Fibroblast of pulmonary artery (primary cell): ENCODE measurements at places on chromosomes 3 and 15.

DNA sequence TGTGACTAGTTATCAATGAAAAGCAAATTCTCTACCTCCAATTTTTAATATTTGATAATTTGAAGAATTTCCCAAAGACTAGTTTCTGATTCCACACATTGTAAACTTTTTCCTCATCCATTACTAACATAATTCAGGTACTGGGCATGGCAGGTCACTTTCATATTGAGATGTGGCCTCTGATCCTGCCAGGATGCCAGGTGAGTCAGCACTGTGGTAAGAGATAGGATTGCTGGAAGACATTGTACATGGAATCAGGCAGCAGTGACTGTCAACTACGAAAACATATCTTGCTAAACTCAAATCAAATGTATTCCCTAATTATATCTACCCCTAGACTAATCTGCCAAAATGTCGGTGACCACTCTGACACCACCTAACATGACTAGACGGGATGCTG lies 33.2 kb upstream of the POU1F1 start:
- DNase-seq, result no peak

DNA sequence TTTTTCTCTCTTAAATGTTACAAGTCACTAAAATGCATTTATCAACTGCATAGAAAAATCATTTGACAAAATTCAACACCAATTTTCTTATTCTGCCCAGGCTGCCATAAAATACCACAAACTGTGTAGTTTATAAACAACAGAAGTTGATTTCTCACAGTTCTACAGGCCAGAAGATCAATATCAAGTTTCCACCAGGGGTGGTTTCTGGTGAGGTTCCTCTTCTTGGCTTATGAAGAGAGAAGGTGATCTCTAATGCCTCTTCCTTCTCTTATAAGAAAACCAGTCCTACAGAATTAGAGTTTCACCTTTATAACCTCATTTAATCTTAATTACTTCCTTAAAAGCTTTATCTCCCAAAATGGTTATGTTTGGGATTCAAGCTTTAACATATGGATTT lies 10.9 kb upstream of the CD200R1L start:
- no peak for DNase-seq

GRCh38 chr15:75237316-75237982 lies 20.7 kb upstream of the GOLGA6C start:
- no peak for DNase-seq

DNA sequence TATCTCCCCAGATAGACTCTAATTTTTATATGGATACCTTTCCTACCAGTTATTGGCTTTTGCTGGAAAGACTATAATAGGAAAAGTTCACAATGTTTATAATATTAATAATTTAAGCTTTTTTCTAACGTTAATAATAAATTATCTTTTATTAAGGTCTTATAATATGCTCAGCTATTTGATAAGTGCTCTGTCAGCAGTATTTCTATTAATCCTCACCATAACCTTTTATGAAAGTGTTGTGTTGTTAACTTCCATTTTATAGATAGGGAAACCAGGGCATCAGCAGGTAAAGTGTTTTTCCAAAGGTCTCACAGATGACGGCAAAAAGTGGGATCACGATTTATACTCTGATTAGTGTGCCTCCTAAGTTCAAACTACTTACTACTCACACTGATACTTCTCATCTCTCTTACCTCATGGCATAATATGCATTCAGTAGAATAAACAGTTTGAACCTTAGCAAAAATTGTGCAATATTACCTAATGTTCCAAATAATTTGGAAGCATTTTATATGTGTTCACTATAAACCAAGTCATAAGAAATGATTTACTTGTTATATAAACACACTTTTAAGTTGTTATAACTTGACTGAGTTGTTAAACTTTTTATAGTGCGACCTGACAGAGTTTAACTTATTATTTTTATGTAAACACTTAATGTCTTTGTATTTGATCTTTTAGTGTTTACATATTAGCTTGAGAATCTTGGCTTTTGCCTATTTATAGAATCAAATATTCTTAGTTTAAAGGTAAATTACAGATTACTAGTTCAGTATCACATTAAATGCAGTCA lies 274.9 kb upstream of the DCBLD2 start:
- DNase-seq, result no peak

DNA sequence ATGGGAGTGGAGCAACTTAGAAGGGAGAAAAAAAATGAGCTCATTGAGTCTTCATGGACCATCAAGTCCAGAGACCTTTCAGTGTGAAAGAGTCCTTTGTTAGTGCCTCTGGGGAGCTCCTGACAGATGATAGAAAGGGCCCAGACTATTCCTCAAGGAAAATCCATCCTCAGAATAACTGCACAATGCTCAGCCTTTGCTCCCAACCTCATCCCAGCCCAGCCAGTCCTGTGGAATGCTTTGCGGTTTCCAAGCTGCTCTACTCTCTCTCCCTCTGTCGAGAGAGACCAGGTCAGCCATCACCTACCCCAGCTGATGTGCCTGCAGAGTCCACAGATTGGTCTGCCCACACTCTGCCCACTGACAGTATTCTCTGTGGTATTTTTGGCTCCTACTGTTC lies 406.2 kb downstream of the MFSD1 start:
- DNase-seq, result no peak

- no peak for DNase-seq
Observed at GRCh38 chr15:77753939-77754338, 121.2 kb upstream of the LINGO1 start.

DNA sequence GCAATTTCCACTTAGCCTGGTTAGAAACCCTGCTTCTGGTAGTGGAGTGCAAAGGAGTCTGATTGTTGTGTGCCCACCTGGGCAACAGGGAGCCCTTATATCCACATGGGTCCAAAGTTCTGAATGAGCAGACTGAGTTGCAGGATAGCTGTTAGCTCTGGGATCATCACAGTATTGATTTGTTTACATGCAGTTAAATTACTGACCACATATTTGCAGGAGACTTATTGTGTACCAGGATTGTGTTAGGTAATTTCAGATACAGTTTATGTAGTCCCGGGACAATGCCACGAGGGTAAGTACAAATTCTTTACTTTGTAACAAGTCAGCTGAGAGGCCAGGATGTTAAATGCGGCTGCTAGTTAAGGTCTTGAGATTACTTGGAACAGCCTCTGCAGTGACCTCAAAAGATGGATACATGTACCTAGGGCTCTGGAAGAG lies 18.8 kb downstream of the ARHGEF26 start:
- DNase-seq, result no peak

DNA sequence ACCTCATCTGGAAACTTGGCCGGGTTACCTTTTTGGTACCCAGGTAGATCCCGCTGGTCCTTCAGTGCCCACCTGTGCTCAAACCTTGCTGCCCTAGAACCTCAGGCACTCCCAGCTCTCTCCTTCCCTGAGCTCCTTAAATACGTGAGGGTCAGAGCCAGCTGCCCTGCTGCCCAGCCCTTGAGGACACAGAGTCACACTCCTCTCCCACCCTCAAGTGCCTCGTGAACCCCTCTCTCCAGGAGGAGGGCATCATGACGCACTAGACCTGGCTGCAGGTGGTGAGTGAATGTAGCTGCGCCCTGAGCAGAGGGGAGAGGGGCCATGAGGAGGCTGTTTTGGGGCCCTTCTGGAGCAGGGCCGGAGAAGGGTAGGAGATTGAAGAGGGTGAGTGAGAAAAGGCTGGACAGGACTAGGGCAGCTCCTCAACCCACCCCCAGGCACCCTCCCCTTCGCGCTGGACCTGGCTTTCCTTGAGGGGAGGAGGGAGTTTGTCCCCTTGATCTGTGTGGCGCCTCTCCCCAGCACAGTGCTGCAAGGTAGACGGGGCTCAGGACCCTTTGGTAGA lies 941 bp downstream of the SLC12A8 start:
- no peak for DNase-seq

- no peak for DNase-seq
Observed at GRCh38 chr3:168647582-168647981, 551.9 kb upstream of the GOLIM4 start.

DNA sequence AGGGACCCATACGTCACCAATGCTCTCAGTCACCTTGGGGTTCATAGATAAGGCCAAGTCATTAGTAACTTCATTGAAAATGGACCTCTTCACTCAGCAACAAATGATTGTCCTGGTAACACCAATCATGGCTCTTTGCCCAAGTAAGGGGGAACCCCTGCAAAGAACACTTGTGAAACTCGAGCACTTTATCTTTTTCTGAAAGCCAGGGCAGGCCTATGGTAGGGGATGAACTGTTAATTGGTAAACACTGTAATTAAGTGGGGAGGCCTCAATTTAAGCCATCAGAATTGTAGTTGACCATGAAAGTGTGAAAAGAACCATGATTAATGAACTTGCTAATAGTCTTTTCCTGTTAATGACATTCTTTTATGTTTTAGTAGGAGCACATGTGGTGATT lies 73.3 kb downstream of the ABHD5 start:
- DNase-seq, result no peak

- peak; percentile 37 for DNase-seq
Observed at GRCh38 chr3:37945156-37945806, 45.3 kb upstream of the VILL start.

DNA sequence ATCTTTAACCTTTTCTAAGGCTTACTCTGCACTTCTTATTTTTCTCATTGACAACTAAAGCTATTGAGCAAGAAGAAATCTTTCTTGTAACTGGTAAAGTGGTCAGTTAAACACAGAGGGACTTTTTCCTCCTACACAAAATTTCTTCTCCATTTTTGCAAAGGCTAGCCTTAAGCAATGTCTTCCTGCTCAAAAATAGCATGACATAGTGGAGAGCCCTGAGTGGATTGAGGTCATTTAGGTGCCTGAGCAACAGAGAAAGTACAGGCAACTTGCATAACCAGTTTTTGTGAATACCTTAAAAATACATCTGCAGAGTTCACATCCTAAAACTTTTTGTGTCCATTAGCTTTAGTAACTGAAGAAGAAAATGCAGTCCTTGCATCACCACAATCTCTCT lies 144.7 kb upstream of the TTC14 start:
- DNase-seq, result peak; percentile 7

- DNase-seq, result peak; percentile 54
Observed at GRCh38 chr3:132164469-132165092, 129.8 kb upstream of the CPNE4 start.

DNA sequence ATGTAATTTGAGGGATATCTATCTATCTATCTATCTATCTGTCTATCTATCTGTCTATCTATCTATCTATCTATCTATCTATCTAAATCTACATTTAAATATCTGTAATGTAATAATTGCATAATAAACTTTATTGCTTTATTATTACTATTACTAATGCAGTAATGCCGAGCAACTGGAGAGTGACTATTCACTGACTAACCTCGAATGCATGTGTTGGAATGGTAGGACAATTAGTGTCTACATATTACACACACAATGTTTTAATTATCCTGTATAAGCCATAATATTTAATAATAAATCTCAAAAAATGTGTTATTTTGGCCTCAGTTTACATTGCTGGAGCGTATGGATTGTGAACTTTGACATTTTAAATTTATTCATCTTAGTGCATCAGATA lies 25.2 kb upstream of the CNTN3 start:
- no peak for DNase-seq

GRCh38 chr15:94229591-94230369 lies 1.6 kb upstream of the MCTP2 start:
- no peak for DNase-seq

GRCh38 chr3:80750637-80751036 lies 982.8 kb upstream of the ROBO1 start:
- DNase-seq, result peak; percentile 55

GRCh38 chr3:23981955-23982354 lies 36.9 kb downstream of the NR1D2 start:
- DNase-seq, result no peak

- peak; percentile 58 for DNase-seq
Observed at GRCh38 chr3:86563400-86563970, 427.5 kb downstream of the VGLL3 start.

DNA sequence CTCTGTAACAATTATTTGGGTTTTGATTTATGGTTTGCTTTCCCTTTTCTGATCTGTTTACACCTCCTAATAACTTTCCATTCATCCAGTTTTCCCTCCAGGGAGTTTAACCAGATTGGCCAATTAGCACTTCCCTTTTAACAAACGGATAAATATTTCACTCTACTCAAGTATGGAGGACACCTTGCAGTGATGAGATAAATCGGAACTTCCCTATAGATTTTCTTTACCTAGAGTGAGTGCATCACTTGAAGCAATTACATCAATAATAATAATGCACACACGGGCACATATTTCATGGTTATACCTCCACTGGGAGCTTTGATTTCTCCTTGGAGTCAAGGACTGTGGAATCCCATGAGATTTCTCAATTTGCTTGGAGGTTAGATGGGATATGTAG lies 239.1 kb upstream of the CFAP20DC start:
- DNase-seq, result no peak

DNA sequence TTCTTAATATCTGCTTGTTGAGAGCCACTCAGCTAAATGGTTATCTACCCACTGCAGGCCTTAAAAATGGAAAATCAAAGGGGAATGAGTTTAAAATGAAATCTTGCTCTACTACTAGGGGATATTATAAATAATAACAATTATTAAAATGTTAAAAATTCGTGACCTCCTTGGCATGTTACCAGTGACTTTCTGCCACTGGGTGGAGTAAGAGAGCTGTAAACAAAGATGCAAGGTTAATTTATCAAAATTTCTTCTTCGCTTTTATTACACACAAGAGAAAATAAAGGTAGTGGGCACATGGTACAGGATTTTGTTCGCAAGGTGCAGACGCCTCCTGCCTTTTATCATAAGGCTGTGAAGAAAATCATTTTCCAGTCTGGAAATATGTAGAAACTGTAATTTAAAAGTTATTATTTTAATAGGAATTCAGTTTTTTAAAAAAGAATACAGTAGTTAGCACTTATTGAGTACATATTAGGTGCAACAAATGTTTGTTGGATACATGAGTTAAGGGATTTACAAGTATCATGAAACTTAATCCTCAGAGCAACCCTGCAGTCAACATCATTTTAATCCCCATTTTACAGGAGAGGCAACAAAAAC lies 272.6 kb downstream of the SUCLG2 start:
- peak; percentile 64 for DNase-seq

DNA sequence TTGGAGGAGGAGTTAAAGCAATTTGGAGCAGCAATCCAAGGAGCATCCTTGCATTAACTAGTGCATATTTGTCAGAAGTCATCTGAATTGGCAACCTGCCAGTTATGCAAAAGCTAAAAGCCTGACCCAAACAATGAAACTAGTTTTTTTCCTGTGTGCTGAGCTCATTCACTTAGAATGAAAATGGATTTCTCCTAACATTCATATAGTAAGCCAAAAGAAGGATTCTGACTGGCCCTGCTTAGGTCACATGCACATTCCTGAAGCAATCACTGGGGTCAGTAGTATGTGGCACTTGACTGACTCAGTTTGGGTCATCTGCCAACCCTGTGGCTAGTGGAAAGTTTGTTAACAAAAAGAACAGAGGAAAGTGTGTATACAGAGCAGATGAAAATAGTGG lies 30.5 kb downstream of the OXSM start:
- DNase-seq, result peak; percentile 96

DNA sequence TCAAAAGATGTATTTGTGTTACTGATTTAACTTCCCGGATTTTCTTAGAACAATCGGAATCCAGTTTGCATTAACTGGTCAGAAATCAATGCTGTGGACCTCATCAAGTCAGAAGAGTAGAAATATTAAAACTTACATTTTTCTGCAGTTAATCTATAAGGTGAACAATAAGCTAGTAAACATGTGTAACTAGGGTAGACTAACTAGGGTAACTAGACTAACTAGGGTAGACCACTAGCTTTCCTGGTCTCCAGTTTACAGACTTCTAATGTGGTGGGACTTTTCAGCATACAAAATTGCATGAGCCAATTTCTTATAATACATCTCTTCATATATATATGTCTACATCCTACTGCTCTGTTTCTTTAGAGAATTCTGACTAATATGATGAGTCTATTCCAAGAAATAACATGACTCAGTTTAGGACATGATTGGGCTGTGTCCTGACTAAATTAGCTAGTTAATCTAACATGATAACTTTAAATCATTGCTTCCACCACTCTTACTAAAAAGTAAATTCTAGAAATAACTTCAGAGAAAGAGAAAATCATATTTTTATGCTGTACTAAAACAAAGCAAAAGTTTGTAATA lies 5.3 kb downstream of the PLSCR2 start:
- peak; percentile 34 for DNase-seq
